ENCODE measurements at places on chromosomes 12 and 14.

GRCh38 chr14:37553935-37554550 lies 41.0 kb downstream of the FOXA1 start:
- no peak for DNase-seq

- no peak for DNase-seq
These were observed 39.0 kb upstream of the WNK1 start for GRCh38 chr12:713281-713875.

DNA sequence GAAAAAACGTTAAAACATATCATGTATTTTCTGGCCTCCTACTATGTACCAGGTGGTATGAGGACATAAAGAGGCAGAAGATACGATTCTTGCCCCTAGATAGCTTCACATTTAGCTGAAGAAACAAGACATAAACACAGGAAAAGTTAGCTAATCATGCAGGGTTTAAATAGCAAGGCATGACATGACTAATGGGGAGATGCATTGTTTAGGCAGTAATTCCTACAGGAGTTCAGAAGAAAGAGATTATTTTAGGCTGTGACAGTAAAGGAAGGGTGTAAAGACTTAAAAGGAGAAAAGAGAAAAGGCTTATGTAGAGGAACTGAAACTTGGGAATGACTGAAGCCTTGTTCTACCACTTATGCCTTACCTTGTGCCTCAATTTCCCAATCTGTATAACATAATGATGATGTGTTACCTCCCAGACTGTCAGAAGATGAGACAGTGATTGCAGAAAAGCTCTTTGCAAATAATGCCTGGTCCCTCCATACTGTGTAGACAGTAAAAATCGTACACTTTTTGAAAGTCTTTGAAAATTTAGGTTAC lies 44.4 kb downstream of the PRKCH start:
- DNase-seq, result no peak

DNA sequence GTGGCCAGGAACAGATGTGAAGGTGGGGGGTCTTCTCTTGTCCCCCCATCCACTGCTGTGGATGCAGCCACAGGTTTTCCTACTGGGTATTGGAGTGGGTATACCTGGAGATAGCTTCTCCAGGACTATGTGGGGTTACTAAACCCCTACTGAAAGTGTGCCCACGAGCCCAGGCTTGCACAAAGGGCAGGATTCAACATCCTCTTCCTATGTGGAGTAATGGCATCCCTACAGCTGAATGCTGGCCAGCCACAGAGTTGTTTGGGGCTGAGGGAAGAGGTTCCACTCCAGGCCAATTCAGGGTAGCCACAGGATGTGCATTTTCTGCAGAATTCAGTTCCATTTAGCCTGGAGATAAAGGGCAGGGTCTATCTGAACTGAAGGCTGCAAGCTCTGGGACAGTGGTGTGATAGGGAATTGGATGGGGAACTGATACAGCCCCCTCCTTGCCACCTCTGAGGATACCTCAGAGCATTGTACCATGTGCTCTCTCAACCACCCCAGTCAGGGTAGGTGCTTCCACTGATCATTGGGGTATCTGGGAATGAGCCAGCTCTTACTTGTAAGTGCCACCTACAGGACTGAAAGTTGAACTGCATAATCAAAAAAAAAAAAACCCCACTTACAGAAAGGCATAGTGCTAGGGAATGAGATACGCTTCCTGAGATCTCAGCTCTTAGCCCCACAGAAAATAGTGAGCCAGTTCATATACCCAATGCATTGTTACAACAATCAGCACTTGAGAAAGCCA lies 187.1 kb downstream of the KITLG start:
- no peak for DNase-seq

DNA sequence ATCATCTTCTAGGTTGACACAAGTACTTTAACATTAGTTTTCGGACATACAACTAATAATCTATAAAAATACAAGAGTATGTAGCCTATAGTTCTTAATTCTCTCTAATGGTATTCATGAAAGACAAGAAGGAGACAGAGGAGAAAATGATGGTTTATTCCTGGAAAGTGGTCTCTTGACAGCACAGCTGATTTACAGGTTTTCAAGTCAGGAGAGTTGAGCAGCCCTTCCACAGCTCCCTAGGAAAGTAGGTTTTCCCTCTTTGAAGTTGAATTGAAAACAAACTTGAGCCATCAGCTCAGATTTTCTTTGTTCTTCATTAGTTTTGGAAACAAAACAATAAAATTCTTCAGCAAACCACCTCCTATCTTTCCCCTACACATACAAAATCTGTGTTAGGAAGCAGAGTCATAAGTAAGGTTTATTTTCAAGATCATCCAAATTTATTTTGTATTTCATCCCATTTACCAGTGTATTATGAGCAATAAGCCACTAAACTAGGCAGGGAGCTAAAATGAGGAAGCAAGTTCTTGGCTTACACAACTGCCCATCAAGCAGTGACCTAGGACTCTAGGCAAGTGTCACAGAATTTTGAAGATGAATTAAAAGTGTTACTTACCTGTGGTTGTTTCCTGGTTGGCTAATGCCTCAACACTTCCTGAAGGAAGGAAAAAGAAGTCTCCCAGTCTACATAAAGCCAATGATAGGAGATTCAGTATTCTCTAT lies 357.0 kb downstream of the BCAT1 start:
- no peak for DNase-seq

DNA sequence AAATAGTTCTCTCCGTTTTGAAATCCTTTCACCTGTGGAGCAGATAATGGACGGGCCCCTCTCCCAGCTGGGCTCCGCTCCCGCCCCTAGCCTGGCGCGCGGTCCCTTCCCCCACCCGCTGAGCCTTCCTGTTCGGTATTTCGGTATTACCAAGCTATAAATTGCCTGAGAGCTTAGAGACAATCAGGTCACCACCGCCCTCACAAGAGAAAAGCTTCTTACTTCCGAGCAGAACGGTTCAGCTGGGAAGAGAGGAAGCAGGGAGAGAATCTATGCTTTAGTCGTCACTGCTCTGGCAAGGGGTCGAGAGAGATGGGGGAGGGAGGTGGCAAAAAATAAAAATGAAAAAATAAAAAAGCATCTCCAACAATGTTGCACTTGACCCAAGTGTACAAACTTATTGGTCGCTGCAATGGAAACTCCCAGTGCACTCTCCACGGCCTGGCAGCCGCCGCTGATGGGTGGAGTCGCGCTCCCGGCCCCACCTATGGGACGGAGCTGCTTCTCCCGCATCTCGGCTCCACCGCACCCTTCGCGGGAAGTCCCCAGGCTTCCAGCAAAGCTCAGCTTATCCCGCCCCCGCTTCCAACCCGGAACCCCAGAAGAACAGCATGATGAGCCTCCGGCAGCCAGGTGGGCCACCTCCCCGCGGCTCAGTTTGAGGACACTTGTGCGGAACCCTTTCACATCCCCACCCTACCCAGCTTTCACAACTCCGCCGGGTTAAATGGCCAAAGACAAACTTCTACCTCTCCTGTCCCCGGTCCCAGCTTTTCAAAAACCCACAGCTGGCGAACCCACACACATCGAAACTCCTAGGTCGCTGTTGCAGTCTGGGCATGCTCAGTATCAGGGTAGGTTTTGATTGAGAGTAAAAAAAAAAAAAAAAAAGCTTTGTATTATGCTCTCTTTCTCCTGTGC lies 832 bp upstream of the SYT1 start:
- no peak for DNase-seq
